HFFc6 (cell line): ENCODE measurements at places on chromosomes 12 and 14. TPM values are rescaled to one million over a fixed set of nuclear protein-coding genes. Genes with fewer than 3 reads are reported as not detected.
A peak's percentile ranks its signal among the peaks of the same experiment; 100 is the strongest.

GRCh38 chr12:118299791-118300460, 72.8 kb downstream of the TAOK3 start:
- peak overlapping the region; percentile 38; the same call in 1 of the 2 replicates for H3K27ac ChIP-seq
- H3K36me3 ChIP-seq: no peaks in the 10 kb centered on the region
- DNase-seq: no peak
- no peaks in the 10 kb centered on the region; the same call in 1 of the 2 replicates for H3K27me3 ChIP-seq

DNA sequence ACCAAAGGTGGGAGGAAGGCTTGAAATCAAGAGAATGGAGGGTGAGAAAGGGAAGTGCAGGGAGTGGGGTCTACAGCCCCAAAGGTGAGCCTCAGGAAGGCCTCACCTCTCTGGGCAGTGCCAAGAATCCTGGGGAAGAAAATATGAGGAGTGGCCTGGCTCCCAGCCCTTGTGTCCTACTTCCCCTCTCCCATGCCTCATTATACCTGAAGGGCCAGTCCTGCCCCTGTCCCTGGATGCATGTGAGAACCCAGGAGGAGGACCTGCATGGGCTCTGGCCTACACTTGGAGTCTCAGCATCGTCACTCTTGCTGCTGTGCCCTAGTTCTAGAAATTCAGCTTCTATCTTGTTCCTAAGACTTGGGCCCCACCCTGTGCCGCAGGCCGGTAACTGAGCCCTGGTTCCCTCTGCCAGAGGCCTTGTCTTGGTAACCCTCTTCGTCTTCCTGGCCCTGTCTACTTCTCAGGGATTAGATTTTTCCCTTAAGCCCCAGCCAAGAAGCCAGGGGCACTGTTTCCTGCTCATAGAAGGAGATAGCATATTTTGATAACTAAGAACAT, 10.9 kb upstream of the MYH7 start:
- H3K27ac ChIP-seq: no peak overlapping the region
- H3K4me1 ChIP-seq: no peaks in the 10 kb centered on the region
- DNase-seq: no peak
- no peak overlapping the region for H3K4me3 ChIP-seq

- H3K4me3 ChIP-seq: no peak overlapping the region
- H3K36me3 ChIP-seq: no peaks in the 10 kb centered on the region
- no peaks in the 10 kb centered on the region for H3K4me1 ChIP-seq
- DNase-seq: no peak
These were observed 372.9 kb upstream of the TMEM132C start for GRCh38 chr12:127893895-127894609.

DNA sequence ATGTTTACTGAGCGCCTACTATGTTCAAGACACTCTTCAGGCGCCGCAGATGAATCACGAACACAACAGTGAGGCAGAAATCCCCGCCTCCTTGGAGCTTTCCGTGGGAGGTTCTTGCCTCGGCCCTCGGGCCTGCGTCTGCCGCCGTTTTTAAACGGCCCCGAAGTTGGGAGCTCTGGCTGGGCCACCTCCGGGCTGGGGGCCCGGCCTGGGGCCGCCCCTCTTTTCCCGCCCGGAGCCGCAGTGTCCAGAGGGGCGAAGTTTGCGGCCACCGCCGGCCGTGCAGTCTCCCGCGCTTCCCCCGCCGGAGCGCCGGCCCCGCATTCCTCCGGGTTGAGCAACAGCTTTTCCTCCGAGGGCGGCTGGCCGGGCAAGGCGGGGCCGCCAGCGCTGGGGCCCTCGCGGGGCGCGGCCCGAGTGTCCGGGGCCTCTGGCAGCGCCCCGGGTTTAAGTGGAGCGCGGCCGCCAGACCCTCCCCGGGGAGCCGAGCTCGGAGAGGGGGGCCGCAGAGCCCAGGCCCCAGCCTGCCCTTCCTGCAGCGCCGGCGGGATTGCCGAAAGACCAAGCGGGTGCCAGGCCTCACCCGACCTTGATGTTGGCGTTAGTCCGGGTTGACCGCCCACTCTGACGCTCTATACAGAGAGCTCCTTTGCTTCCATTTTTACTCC, 18.7 kb upstream of the CTDSP2 start:
- peaks cover 3% of the 10 kb centered on the region for H3K27me3 ChIP-seq
- peak overlapping the region; percentile 86 for H3K4me3 ChIP-seq
- DNase-seq: peak; percentile 59
- H3K27ac ChIP-seq: peak overlapping the region; percentile 89
- peaks cover 55% of the 10 kb centered on the region for H3K4me1 ChIP-seq

Gene PRICKLE1
- total RNA-seq: 3.3 to 9.0 TPM (median 3.3 TPM) in 3 replicates

Gene FGF23
- not detected in 2 replicates for total RNA-seq
